Iris pigment epithelial cell (primary cell): ENCODE measurements at places on chromosomes 6 and 20.

DNA sequence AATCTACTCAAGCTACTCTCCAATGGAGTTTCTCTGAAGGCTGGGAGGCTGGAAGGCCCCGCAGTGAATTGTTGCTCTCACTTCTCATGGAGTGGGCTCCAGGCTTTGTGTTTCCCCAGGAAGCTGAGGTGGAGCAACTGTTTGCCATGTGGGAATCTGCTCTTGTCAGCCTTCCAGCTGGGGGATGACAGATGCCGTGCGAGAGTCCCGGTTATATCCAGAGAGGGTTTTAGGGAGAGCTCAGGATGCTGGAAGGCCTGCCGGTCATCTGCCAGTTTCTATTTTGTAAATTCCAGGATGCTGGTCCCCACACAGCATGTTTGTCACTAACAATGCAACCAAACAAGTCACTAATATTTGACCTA, 98.2 kb upstream of the NAA20 start:
- DNase-seq: no peak

GRCh38 chr20:44133424-44133823, 53.6 kb downstream of the JPH2 start:
- DNase-seq: no peak

DNA sequence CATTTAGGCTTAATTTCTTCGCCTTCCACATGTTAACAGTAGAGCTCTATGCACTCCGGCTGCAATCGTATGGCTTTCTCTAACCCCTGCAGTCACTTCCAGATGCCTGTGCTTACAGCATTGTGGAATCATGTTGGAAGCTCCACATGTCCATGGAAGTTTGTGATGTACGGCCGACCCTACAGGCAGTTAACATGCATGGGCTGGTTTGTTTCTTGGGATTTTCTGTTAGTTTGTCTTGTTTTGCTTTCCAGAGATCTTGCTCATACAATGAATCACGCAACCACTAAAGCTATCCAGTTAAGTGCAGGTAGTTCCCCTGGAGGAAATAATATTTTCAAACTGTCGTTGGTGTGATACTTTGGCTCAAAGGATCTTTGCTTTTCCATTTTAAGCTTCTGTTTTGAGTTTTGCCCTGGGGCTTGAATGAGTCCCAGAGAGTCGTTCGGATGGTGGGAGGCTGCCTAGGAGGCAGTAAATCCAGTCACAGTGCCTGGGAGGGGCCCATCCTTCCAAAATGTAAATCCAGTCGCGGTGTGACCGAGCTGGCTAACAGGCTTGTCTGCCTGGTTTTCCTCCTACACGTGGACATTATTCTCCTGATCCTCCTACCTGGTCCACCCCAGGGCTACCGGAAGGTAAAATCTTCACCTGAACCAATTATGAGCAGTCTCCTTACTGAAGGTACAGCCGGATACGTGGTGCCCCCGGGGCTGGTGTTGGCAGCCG, 225.9 kb downstream of the SMOC2 start:
- DNase-seq: no peak

DNA sequence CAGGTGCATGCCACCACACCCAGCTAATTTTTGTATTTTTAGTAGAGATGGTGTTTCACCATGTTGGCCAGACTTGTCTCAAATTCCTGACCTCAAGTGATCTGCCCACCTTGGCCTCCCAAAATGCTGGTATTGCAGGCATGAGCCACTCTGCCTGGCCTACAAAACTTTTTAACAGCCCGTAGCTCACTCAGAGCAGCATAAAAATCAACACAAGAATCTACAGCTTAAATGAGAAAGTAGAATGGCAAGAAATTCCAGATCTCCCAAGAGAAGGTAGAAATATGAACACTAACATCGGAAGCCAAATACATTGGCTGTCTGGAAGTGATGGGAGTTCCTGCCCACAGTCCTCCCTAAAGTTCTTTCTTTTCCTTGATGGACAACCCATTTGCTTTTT, 43.7 kb downstream of the SCGN start:
- DNase-seq: no peak

GRCh38 chr6:35725081-35725708, 11.6 kb upstream of the ARMC12 start:
- no peak for DNase-seq
